MV-4-11 (cell line): ENCODE measurements at places on chromosomes 13 and 19.

DNA sequence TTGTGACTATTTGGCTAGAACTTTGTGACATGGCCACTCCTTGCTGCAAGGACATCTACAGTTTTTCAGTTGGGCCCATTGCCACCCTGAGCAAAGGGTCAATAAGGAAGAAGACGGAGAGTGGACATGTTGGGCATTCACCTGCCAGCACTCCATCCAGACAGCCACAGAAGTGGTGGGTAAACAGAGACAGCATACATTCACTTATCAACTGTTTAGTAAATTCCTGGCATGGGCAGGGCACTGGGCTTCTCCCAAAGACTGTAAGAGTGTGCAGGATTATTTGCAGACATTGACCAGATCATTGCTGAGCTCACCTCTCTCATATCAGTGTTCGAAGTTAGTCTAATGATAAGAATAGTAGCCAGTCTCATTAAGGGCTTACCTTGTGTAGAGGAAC is 29.2 kb downstream of the SIPA1L3 start:
- no peak for DNase-seq

DNA sequence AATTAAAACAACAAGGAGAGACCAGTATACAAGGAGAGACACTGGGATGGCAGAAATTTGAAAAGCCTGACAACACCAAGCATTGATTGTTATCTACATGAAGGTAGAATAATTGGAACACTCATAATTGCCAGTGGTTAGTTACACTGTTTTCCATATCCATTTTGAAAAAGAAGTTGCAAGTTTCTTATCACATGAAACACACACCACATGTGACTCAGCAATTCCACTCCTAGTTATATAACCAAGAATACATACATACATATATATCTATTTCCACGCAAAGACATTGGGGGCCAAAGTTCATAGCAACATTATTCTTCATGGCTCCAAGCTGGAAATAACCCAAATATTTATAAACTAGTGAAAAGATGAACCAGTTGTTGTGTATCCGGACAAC is 15.2 kb upstream of the PABPC3 start:
- DNase-seq: no peak

DNA sequence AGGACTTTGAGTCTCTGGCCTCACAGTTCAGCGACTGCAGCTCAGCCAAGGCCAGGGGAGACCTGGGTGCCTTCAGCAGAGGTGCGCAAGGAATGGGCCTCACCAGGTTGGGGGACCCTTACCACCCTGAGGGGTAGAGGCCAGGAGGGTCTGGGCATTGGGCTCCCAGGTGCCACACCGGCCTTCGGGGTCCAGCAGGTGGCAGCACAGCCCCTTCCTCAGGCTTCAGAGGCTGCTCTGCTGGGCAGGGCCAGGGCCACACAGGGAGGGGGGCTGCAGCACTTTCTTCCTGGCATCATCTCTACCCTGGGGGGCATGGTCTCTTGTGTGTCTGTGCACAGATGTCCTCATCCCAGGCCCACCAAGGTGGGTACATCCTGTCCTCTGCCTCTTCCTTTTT is 12.9 kb downstream of the PIN1 start:
- no peak for DNase-seq

DNA sequence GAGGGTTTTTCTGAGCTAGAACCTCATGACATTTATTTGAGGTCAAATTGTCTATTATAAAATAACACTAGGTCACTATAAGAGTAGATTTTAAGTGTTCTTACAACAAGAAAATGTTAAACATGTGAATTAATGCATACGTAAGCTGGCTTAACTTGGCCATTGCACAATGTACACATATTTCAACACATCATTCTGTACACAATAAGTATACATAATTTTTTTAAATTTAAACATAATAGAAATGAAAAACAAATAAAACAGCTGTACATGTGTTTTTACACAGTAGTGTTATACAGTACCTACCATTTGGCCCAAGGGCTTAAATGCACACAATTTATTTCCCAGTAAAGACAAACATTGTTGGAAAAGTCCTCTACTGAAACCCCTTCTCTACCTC is 269.9 kb downstream of the DACH1 start:
- no peak for DNase-seq

GRCh38 chr19:39823686-39824085 is 10.3 kb downstream of the DYRK1B start:
- no peak for DNase-seq

GRCh38 chr13:104318121-104318520 is 1251.9 kb upstream of the SLC10A2 start:
- DNase-seq: no peak

DNA sequence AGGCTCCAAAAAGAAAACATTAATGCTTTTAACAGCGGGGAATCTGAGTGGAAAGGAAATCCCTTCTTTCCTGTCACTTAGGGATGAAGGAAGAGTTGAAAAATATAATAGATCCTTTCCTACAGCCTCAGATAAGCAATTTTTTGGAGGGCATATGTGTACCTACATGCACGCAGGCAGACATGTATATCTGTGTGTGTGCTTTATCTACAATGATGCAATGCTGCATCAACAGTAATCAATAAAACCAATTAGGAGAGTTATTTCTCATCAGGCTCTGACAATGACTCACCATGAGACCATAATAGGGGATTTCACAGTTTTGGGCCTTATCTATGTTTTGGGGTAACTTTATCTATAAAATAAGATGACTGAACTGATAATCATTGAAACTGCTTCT is 444.1 kb downstream of the ITGBL1 start:
- no peak for DNase-seq

GRCh38 chr19:50745221-50745620 is 22.1 kb downstream of the CLEC11A start:
- DNase-seq: peak; percentile 69

GRCh38 chr19:53112286-53112685 is 9.1 kb upstream of the ZNF160 start:
- DNase-seq: no peak

GRCh38 chr13:45786293-45786920 is 65.1 kb downstream of the SIAH3 start:
- no peak for DNase-seq

DNA sequence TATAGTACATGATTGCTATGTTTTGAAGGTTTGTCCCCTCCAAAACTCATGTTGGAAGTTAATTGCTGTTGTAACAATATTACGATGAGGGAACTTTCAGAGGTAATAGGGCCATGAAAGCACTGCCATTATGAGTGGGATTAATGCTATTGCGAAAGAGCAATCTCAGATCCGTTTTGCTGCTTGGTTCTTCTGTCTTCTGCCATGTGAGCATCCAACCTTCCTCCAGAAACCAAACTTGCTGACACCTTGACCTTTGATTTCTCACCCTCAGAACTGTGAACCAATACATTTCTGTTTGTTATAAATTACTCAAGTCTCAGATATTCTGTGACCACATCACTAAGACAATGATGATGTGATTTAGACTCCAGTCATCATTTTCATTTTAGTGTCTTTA is 2590.9 kb downstream of the PCDH9 start:
- no peak for DNase-seq

DNA sequence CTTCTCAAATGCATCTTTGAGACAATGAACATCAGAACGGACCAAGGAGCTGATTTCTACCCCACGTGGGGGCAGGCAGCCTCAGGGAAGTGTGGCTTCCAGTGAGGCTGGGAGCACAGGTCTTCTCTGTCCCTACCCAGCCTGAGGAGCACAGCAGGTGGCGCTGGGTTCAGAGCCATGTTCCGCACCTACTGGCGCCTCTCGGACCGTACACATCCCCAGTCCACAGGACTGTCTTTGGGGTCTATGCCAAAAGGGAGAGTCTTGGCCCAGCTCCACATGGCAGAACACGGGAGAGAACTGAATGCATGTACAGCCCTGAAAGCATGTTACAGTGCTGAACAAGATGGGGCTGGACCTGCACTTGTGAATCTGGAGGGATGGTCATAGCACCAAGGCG is 22.6 kb downstream of the SUGP1 start:
- DNase-seq: no peak

- DNase-seq: peak; percentile 26
Observed at GRCh38 chr19:3968556-3969434, 2.1 kb downstream of the DAPK3 start.

DNA sequence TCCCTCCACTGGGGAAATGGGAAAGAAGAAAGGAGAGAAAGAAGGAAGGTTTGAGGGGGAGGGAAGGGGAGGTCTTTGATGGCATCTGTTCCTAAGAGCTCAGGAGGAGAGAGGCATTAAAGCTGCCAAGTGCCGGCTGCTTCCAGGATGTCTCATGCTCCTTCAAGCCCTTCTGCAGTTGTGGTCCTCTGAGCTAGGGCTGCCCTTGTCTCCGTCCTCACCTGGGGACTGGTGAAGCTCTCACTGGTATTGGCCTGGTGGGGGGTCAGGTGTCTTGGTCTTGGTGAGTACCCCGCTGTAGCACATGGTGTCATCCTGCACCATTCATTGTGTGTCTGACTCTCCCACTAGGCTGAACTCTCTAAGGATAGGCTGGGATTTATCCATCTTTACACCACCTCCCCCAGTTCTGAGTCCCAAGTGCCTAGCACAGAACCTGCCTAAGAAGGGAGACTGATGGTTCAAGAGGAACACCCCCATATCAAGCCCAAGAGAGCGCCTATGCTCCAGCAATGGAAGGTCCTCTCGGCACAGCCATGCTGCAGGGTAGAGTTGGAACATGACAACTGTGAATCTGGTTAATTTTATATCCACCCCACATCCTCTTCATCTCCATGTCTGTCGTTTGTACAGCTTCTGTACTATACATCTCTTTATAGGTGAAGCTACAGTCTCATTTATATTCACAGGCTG is 83.7 kb downstream of the AKAP11 start:
- no peak for DNase-seq

GRCh38 chr13:29888306-29888705 is 37.9 kb upstream of the UBL3 start:
- peak; percentile 7 for DNase-seq

DNA sequence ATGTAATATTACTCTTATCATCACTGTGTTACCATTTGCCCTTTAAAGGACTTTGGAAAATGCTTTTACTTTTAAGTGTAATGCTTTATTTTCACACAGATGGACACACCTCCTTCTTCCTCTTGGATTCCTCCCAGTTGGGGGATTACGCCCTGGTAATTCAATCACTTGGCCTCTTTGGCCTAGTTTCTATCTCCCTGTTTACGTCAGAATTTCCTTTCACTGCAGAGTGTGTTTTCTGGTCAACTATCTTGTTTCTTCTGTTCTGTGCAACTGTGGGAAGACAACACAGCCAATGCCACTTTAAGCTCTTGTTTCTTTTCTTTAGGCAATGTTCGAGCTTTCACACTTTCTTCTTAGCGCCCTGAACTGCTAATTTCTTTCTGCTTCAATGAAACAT is 257.3 kb upstream of the MAB21L1 start:
- DNase-seq: no peak

GRCh38 chr13:41565846-41566245 is 108.5 kb downstream of the RGCC start:
- DNase-seq: no peak

GRCh38 chr19:44720945-44721344 is 22.0 kb downstream of the CEACAM16 start:
- DNase-seq: peak; percentile 77

DNA sequence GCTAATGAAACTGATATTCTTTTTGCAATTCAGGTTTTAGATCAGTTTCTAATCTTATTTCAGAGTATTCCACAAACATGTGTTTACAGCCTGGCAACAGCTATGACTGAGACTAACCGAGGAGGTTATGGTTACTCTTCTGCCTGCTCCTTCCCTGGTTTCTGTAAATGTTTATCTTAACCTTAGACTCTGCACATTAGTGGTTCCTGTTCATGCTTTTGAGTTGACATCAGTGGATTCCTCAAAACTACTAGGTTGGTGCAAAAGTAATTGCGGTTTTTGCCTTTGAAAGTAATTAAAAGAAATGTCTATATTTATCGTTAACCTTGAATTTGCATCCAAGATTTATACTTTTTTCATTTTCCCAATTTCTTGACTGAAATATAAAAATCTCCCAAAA is 237.0 kb upstream of the TSHZ3 start:
- no peak for DNase-seq

DNA sequence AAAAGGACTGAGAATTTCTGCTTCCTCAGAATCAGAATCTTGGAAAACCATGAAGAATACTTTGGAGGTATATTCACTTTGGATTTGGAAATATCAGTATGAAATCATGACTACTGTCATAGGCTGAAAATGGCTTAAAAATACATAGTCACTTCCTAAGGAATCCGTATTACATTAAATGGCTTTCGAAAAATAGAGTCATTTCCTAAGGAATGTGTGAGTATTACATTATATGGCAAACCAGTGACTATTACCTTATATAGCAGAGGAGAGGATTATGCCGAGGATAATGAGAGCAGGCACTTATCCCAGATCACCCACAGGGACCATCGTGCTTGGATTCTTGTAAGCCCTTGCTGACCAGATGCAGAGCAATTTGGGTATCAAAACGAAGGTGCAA is 1471.8 kb downstream of the EFNB2 start:
- no peak for DNase-seq

GRCh38 chr13:98171900-98172589 is 5.0 kb downstream of the RNF113B start:
- DNase-seq: no peak

DNA sequence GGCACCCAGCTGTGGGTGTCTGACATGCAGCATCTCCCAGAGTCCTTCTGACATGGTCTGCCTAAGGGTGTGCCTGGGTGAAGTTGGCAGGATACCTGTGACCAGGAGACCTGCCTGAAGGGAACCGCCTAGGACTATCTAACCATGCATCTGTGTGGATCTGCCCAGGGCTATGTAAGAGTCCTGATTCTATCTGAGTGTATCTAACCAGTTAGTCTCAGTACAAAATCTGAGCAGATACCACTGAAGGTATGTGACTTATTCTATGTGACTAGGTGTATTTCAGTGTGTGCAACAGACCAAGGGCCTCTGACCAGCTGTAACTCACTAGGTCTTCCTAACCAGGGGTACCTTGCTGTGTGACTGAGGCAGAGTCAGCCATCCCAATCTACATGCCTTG is 28.2 kb upstream of the FBL start:
- no peak for DNase-seq

- DNase-seq: no peak
Observed at GRCh38 chr13:37534181-37534580, 64.4 kb downstream of the POSTN start.

- no peak for DNase-seq
Observed at GRCh38 chr13:105342281-105342820, 1193.1 kb downstream of the EFNB2 start.

GRCh38 chr13:28001837-28002473 is 13.5 kb upstream of the URAD start:
- peak; percentile 20 for DNase-seq

DNA sequence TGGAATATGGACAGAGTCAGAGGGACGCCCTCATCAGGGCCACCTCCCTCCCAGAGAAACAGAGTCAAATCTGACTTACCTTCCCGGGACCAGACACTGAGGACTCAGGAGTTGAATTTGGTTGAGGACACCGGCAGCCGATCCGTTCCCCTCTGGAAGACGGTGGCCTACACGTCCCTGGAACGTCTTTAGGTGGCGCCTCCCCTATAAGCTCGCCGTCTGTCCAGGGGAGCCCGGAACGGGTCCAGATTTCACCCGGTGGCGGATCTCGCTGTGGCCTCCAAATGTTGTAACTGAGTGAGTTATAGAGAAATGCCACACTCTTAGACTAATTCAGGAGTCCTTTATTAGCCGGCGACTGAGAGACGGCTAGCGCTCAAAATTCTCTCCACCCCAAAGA is 9.0 kb downstream of the TNFSF14 start:
- no peak for DNase-seq

GRCh38 chr19:16068696-16069259 is 7.5 kb upstream of the TPM4 start:
- no peak for DNase-seq
